Ascending aorta (tissue), 2 donors: ENCODE measurements at places on chromosomes 3 and 15.

GRCh38 chr3:128263946-128264345 is 110.7 kb downstream of the EEFSEC start:
- DNase-seq, result peak; percentile 35

DNA sequence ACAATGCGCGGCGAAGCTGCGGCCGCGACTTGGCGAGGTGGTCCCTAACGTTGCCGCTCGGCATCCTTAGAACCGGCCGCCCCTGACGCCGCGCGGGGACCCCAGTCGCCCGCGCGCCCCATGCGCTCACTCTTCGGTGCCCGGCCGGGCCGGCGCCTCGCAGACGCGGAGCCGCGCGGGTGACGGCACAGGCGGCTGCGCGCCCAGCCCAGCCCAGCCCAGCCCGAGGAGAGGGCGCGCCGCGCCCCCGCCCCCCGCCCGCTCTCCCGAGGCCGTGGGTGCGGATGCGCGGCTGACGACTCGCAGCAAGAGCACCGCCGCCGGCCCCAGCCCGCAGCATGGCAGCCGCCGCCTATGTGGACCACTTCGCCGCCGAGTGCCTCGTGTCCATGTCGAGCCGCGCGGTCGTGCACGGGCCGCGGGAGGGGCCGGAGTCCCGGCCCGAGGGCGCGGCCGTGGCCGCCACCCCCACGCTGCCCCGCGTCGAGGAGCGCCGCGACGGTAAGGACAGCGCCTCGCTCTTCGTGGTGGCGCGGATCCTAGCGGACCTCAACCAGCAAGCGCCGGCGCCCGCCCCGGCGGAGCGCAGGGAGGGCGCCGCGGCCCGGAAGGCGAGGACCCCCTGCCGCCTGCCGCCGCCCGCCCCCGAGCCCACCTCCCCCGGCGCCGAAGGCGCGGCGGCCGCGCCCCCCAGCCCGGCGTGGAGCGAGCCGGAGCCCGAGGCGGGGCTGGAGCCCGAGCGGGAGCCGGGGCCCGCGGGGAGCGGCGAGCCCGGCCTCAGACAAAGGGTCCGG is 437 bp downstream of the KLF13 start:
- no peak for DNase-seq

GRCh38 chr3:179247289-179248015 is 3.5 kb downstream of the KCNMB3 start:
- DNase-seq, result no peak

DNA sequence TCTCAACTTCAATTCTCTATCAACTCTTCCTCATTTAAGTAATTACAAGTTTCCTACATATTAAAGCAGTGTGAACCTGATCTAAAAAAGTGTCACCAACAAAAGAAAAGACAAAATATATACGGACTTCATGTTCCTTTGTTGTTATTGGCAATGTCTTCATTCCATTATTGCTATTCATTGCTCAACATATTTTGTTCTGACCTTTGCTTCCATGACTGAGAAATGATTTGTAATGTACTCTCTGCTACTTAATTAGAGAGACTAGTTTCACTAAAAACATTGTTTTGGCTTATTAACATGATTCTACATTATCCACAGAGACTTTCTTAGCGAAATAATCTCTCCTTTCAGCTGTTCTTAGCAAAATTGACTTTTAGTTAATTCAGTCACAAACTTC is 657.2 kb upstream of the ROBO1 start:
- DNase-seq, result no peak

DNA sequence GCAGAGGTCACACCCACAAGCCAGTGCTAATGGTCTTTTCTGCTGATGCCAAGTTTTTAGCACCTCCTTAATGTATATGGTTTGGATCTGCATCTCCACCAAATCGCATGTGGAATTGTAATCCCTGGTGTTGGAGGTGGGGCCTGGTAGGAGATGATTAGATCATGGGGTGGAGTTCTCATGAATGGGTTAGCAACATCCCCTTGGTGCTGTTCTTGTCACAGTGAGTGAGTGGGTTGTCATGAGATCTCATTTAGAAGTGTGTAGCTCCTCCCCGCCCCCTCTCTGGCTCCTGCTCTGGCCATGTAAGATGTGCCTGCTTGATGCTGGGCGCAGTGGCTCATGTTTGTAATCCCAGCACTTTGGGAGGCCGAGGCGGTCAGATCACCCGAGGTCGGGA is 37.3 kb upstream of the KLHL6 start:
- no peak for DNase-seq

DNA sequence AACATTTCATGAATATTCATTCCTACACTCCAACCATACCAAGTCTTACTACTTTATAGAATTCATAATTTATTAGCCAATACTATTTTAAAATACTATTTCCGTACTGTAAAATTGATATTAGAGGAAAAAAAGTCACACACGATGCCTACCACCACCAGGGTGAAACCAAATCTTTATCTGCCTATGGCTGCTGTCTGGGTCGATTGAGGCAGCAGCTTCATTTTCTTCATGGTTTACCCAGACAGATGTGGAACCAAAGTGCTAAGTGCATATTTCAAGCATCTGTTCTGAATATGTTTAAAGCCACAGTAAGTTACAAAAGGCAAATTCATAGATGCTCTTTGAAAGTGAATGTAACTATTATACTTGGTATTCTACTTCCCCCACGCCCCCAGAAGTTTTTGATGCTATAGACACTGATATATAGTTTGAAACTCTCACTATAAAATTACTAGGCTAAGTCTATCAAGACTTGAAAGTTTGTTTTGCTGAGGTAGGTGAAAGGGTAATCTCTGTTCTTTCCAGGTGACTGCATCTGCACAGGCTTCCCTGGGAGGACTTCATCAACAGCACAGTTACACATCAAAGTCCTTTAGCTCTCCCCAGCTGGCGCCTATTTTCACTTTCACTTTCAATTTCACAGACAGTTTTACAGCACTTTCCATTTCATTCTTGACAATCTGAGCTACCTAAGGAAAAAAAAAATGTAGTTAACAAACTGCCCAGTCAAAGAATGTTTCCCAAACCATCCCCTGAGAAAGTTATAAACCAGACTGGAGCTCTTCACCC is 113.9 kb downstream of the POLQ start:
- DNase-seq, result no peak
